ENCODE measurements at places on chromosomes 16 and 17.
A peak's percentile ranks its signal among the peaks of the same experiment; 100 is the strongest.

DNA sequence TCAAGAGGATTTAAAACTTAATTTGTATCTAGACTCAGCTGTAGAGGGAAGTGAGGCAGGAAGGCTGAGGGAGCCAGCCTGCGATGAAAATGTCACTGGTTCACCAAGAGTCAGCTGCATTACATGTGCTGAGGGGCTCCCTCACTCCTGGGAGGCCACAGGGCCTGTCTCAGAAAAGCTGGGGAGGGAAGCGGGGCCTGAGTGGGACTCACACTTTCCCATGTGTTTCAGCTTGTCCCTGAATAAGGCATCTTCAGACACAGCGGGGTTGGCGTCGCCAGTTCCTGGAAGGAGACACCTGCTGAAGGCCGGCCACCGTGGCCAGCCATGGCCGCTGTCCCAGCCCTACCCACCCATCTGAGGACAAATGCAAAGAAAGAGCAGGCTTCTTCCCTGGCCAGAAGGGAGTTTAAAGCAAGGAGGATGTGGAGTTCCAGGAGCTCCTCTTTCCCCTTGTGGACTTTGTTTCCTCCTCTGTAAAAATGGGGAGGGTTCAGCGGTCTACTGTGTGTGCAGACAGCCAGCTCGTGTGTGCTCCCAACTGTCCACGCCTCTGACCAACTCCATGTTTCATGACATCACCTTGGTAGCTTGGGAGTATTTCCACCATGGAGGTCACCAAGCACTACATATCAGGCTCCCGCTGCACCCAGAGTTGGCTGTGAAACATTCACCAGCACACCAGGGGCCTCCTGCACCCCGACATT lies 19.2 kb upstream of the MRPS23 start:
- no peak for DNase-seq

DNA sequence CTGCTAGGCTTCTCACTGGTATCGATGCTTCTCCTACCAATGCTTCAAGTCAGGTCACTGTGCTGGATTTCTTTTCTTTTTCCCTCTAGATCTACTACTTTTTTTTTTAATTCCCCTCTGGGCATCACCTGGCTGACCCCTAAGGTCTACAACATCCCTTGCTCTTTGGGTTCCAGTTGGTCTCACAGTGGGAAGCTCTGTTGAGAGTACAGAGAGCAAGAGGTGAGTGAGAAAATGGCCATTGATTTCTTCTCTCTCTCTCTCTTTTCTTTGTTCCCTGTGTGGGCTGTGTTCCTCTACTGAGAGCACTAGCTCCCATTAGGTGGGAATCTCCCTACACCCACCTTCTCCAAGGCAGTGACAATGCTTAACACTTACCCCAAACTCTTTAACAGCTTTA lies 413.4 kb downstream of the KCNJ2 start:
- no peak for DNase-seq

DNA sequence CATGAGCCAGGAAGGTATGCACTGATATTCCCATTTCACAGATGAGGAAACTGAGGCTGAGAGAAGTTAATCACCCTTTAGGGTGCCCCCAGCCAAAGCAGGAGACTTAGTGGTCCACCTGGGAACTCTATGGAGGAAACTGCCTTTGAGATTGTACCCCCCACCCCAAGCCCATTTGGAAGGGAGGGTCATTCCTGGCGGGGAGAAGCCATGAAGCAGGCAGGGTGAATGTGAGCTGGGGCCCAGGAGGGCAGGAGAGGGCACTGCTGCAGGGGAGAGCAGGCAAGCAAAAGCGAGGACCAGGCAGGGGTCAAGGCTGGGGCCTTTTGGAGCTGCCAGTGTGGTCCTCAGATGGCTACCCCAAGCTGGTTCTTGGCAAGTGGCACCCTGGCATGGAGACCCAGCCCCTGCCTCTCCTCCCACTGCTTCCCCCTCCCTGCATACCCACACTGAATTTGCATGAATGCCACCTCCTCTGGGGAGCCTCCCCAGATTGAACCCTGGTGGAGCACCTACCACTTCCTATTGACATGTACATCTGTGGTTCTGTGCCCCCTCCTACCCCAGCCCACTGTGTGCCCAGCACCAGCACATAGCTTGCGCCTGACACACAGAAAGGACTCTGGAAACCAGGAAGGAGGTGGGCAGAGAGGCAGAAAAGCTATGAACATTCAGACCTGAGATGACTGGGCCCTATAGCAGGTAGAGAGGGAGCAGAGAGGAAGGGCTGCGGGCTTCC lies 965 bp upstream of the TMC6 start:
- no peak for DNase-seq

GRCh38 chr16:22232277-22233036 lies 26.4 kb downstream of the EEF2K start:
- no peak for DNase-seq

GRCh38 chr17:45768000-45768399 lies 16.1 kb upstream of the CRHR1 start:
- DNase-seq: peak; percentile 6

GRCh38 chr16:48560692-48561091 lies 49.3 kb downstream of the N4BP1 start:
- DNase-seq: no peak

DNA sequence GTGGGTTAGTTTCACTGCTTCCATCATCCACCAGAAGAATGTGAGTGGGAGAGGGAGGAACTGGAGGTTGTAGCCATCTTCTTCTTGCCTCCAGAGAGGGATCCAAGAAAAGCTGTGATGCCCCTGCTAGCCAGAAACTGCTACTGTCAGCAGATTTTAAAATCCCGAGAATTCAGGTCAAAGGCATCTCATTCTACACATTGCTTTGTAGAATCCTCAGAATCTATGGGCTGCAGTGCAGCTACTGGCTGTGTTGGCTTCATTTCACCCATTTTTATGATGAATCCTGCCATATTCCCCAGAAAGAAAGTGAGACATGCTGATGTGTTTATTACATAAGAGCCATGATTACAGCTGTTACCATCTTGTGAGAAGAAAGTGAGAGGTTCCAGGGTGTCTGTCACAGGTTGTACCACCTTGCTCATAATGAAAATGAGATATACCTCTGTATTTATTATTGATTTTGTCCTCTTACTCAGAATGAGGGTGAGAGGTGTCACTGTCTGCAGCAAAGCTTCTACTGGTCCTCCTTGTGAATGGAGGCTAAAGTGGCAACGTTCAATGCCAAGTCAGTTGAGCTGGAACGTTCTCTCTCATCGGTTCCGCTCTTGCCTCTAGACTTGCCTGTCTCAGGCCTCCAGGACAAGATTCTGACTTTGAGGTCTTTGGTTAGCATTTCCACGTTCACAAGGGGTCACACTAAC lies 50.1 kb upstream of the MYH10 start:
- DNase-seq: no peak

GRCh38 chr17:14205992-14206461 lies 30.6 kb downstream of the CDRT15 start:
- no peak for DNase-seq

GRCh38 chr16:15404792-15405191 lies 9.2 kb downstream of the MPV17L start:
- DNase-seq: no peak

- DNase-seq: no peak
These were observed 32.5 kb downstream of the PIEZO1 start for GRCh38 chr16:88752386-88753002.

DNA sequence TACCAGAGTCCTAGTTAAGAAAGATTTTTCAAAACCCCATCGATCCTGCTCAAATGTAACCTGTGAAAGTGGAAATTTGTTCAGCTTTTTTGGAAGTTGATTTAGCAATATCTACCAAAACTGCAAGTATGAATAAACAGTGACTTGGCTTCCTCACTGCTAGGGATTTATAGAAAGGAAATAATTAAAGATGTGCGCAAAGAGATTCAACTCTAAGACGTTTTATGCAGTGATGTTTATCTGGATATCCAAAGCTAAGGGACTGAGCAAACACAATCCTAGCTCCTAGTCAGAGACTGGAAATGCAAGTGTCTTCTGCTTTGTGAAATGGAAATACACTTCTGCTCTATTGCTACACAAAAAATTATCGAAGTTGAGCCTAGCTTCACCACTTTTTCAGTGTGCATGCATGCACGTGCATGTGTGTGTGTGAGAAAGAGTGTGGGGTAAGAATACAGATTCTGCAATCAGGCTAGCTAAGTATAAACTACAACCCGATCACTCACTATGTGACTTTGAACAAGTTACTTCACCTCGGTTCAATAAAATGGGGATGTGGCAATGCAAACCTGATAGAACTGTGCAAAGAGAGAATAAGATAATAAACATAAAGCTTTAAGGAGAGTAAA lies 52.1 kb upstream of the FOXF1 start:
- DNase-seq: no peak

DNA sequence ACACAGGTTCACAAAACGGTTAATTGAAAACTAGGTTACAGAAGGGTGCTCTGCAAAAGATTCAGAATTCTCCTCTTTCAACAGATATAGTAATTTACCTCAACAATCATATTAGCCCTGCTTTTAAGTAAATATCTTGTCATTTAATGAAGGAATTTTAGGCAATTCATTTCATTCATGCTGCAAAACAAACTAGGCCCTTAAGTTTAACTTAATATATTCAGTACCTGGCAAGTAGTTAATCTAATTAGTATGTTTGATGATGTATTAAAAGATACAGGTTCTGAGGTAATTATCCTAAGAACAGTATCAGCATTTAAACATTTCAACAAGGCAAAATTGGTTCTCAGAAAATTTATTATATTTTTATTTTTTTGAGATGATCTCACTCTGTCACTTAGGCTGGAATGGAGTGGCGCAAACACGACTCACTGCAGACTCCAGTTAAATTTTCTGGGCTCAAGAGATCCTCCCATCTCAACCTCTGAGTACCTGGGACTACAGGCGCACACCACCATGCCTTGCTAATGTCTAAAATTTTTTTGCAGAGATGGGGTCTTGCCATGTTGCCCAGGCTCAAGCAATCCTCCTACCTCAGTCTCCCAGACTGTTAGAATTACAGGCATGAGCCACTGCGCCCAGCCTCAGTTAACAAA lies 44.9 kb downstream of the SMURF2 start:
- peak; percentile 26 for DNase-seq

- no peak for DNase-seq
These were observed 2.2 kb downstream of the TIMP2 start for GRCh38 chr17:78922816-78923498.

DNA sequence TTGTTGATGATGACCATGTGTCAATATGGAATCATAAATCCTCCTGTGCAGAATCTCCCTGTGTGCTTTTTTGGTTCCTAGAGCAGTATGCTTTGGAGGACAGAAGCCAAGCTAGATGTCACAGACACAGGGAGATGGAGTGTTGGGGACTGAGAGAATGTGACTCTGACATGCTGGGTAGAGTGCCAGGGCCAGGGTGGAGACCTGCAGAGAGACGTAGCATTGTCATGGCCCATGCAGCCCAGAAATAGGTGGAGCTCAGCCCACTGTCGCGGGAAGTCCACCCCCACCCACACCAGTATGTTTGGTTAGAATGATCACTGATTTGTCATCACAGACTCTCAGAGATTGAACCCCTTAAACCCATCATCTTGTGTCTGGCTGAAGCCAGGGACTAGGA lies 39.2 kb upstream of the ADCY7 start:
- no peak for DNase-seq

GRCh38 chr17:1022278-1023024 lies 25.5 kb downstream of the TIMM22 start:
- DNase-seq: no peak

- no peak for DNase-seq
These were observed 229.7 kb upstream of the RPL38 start for GRCh38 chr17:73973586-73974409.

DNA sequence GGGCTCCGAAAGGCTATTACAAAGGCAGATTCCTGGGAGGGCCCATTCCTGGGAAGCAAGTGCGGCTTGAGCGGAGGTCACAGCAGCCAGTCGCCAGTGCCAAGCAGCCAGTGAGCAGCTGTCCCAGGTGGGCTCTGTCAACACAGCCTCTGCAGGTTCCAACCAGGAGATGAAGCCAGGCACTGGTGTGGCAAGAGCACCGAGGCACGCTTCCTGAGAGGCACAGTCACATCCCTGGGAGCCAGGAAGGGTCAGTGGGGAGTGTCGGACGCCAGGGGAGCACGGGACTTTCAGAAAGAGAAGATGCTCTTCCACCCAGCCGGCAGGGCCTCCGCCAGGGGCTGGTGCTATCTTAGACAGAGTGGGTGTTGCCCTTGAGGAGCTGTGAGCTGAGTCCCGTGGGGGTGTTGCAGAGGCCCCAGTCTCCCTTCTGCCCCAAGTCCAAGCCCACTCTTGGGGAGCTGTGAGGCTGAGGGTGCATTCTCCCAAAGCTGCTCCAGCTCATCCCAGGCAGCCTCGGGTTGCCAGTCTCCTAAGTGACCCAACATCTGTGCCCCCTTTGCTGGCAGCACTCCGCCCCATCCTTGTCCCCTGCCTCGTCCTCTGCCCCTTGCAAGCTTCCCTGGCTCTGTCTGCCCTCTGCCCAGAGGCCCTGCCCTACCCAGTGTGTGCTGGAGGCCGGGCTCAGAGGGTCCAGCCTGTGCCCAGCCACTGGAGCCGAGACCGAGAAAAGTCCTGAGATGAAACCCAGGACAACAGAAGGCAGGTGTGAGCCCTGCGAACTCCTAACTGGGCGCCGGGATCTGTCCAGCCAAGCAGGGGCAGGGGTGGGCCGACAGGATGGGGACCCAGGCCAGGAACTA lies 6.6 kb downstream of the UBALD1 start:
- DNase-seq: no peak

DNA sequence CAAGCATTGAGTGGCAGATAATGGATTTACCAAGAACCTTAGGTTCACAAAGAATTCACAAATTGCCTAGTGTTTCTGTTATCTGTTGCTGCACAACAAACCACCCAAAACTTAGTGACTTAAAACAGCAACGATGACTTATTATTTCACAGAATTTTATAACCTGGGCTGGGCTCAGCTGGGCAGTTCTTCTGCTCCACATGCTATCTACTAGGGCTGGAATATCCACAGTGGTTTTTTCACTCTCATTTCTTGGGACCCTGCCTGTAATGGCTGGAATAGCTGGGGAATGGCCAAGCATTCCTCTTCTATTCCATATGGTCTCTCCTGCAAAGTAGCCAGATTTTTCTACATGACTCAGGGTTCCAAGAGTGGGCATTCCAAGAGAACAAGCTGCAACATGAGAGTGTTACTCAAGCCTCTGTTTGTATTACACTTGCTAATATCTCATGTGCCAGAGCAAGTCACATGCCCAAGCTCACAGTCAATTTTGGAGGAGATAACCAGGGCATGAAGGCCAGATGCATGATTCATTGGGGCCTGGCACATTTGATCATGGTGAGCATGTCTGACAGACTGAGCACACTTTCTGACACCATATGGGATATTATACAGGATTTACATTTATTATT lies 4.9 kb upstream of the PSMD7 start:
- DNase-seq: peak; percentile 40

DNA sequence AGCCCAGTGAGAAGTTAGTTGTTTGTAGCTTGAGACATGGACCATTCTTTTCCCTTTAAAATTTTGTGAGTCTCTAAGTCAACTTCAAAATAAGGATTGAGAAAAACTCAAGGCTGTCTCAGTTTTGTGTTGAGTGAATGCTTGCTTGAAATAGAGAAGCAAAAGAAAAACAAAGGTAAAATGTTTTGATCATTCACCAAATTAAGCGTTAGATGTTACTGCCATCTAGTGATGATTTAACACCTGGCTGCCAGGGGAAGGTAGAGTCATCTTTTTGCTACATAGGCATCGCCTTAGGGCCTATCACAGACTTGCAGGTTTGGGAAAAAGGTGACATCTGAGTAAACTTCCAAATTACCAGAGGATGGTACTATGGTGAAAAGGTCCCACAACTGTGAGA lies 74.4 kb downstream of the PCTP start:
- DNase-seq: no peak
